ENCODE measurements at places on chromosomes 4 and X.

GRCh38 chr4:148565801-148566200, 123.6 kb upstream of the NR3C2 start:
- no peak for DNase-seq

- peak; percentile 67 for DNase-seq
These were observed 265.5 kb downstream of the ARHGAP24 start for GRCh38 chr4:85740431-85740861.

GRCh38 chrX:115895678-115896329, 274.7 kb upstream of the AGTR2 start:
- DNase-seq: no peak

- no peak for DNase-seq
These were observed 114.0 kb upstream of the DCLK2 start for GRCh38 chr4:149964001-149964796.

DNA sequence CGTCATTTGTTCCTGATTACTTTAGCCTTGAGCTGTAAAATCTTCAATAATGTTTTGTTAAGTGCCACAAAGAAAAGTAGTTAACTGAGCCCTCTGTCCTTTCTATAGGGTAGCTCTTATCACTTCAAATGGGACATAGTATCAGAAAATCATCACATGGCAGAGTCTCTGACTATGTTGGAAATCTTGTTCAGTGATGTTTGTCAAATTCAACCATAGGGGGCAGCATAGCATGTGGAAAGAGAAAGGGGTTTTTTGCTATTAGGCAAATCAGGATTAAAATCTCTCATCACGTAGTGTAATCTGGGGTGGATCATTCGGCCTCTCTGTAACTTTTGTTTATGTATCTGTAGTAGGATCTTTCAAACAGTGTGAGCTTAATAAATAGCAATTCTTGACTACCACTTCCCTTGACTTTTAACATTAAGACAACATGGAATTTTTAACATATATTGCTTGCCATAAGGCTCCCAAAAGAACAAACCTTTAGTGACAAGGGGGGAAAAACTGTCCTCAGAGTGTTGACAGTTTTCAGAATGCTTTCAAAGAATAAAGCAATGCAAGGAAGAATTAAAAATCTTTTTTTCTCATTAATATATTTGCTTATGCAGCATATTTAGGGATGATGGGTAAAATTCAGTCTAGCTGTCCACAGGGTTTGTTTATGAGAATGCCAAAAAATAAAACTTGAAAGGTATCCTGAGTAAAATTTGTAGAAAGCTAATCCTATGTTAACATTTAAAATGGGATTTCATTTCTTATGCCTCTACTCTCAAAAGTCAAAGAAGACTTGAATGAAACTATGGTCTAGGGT, 127.2 kb downstream of the FBXW7 start:
- peak; percentile 58 for DNase-seq

- DNase-seq: no peak
These were observed 253.4 kb downstream of the TMA16 start for GRCh38 chr4:163747886-163748285.

- DNase-seq: peak; percentile 2
These were observed 1722.1 kb upstream of the PCDH10 start for GRCh38 chr4:131427000-131427399.

DNA sequence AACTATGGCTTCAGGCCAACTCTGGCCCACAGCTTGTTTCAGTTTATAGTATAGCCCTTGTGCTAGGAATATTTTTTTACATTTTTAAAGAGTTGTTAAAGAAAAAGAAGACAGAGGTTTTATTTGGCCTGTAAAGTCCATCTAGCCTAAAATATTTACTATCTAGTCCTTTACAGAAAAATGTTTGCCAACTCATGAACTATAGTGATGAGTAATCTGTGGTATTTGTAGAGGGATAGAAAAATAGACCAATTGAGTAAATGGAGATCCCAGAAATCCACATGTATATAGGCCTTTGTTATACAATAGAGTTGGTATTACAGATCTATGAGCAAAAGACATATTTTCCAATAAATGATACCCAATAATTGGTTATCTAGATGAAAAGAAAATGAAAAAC, 288.7 kb downstream of the PRDM5 start:
- peak; percentile 17 for DNase-seq

DNA sequence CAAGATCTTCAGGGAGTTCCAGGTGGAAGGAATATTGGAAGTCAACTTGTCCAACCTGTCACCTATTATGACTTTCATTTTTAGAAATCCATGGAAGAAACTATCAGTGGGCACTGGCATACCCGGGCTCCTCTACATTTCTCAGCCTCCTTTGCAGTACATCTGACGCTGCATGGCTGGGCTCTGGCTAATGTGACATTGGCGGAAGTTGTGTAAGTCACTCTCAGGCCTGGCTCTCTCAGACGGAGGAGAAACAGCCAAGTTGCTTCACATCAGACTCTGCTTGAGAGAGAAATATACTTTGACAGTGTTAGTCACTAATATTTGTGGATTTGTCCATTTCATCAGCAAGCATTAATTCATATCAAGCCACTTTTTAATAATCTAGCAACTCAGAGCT, 4.5 kb downstream of the DCHS2 start:
- DNase-seq: no peak

- no peak for DNase-seq
These were observed 10.2 kb downstream of the GAK start for GRCh38 chr4:921830-922331.

- DNase-seq: peak; percentile 76
These were observed 13.7 kb downstream of the SCD5 start for GRCh38 chr4:82784681-82785610.

- DNase-seq: peak; percentile 81
These were observed 157.6 kb downstream of the GASK1B start for GRCh38 chr4:158015241-158015640.

Measured in iris pigment epithelial cell (primary cell).